Astrocyte of the cerebellum (primary cell): ENCODE measurements at places on chromosomes 7 and 10.

- peak; percentile 93 for DNase-seq
Measured at GRCh38 chr10:48253970-48254657, 20.4 kb downstream of the FRMPD2 start.

- DNase-seq: no peak
Measured at GRCh38 chr10:118472415-118473304, 122.8 kb downstream of the PRLHR start.

DNA sequence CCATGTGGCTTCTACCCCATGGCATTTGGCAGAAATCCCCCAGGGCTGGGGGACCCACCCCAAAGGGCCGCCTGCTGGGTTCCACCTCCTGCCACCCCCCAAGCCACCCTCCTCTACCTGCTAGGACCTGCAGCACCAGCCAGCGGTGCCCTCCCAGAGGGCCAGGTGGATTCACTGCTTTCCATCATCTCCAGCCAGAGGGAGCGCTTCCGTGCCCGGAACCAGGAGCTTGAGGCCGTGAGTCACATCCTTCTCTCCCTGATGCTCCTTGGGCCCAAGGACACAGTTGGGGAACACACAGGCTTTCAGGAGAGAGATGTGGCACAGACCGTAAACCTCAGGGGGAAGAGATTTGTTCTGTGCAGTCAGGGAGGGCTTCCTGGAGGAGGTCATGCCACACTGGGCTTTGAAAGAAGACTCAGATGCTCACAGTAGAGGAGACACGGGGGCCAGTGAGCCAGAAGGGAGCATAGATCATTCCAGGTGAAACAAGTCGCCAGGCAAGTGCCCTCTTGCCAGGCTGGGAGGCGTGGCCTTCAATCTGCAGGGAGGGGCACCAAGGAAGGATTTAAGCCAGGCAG lies 11.5 kb upstream of the SH2B2 start:
- no peak for DNase-seq

GRCh38 chr10:90920986-90921666 lies at the start of gene ANKRD1:
ANKRD1 (minus strand) TSS chr10:90921087; CDS start chr10:90921027, 60 bp downstream.
- DNase-seq: peak; percentile 49

DNA sequence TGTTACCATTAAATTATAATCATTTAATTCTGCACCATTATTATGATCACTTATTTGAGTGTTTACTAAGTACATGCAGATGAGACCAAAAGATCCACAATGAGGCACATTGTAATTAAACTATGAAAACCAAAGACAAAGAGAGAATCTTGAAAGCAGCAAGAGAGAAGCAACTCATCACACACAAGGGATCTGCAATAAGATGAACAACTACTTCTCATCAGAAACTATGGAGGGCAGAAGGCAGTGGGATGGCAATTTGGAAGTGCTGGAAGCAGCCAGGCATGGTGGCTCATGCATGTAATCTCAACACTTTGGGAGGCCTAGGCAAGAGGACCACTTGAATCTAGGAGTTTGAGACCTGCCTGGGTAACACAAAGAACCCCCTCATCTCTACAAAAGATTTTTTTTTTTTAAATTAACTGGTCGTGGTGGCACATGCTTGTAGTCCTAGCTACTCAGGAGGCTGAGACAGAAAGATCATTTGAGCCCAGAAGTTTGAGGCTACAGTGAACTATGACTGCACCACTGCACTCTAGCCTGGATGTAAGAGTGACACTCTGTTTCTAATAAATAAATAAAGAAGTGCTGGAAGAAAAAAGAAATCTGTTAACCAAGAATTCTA lies 47.7 kb downstream of the CDK6 start:
- no peak for DNase-seq

DNA sequence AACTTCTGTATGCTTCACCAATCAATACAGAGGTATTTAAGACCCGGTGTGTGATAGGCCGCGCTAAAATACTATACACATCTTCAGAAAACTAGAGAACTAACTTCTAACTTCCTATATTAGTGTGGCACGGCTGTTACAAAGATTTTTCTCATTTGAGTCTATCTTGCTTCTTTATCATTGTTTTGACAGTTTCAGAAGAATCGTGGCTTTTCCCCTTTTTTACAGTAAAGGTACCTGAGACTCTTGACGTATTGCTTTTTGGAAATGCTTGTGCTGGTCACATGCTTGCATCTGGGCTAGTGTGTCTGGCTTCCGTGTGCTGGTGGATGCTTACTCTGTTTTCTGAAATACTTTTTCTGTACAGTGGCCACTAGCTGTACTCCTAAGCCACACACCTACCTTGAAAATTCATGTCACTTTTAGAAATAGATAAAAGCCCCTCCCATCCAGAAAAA lies 12.7 kb downstream of the IKZF1 start:
- DNase-seq: no peak

GRCh38 chr7:135917721-135918120 lies 59.4 kb downstream of the MTPN start:
- DNase-seq: no peak

GRCh38 chr10:17351506-17351905 lies 102.9 kb downstream of the ST8SIA6 start:
- no peak for DNase-seq
